A375 (cell line): ENCODE measurements at places on chromosomes 16 and 17. TPM values are rescaled to one million over a fixed set of nuclear protein-coding genes. Genes with fewer than 3 reads are reported as not detected.

The CLEC18A gene
- 6.3 and 7.2 TPM in 2 replicates for total RNA-seq

The CENPN gene
- 107 and 158 TPM in 2 replicates for total RNA-seq

The CHST6 gene
- total RNA-seq: 5.5 and 6.0 TPM in 2 replicates

The TBC1D3H gene
- total RNA-seq: not detected in 2 replicates

The RASD1 gene
- 1.9 and 2.6 TPM in 2 replicates for total RNA-seq

The CASKIN1 gene
- total RNA-seq: 1.1 and 1.4 TPM in 2 replicates

The DNAI2 gene
- total RNA-seq: not detected in 2 replicates

The HAP1 gene
- total RNA-seq: 0.15 TPM in 1 of 2 replicates, not detected in the other

The LITAFD gene
- not detected in 2 replicates for total RNA-seq

The HOXB1 gene
- total RNA-seq: not detected in 2 replicates

The ZG16 gene
- total RNA-seq: not detected in 2 replicates

The GAS2L2 gene
- total RNA-seq: not detected in 2 replicates

The STXBP4 gene
- 3.8 and 8.0 TPM in 2 replicates for total RNA-seq

The NOG gene
- total RNA-seq: 8.6 and 10.6 TPM in 2 replicates

The TADA2A gene
- total RNA-seq: 26.4 and 34.0 TPM in 2 replicates
